ENCODE measurements at places on chromosomes 11 and 22.

GRCh38 chr11:126359431-126360048, 4.1 kb downstream of the ST3GAL4 start:
- peak; percentile 66 for DNase-seq

DNA sequence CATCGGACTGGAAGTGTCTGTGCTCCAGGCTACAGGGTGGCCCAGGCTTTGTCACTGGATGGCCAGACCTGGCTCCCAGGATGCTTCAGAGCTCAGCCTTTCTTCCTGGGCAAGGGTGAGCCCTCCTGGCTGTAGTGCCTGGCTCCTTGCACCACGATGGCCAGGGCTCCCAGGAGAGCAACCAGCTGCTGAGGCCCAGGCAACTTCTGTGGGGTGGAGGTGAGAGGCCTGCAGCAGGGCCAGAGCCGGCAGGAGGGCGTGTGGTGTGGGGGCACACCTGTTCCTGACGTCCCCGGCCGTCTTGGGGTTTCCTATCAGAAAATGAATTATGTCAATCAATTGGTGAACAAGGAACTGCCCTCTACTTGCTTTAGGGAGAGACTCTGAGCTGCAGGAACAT, 82.1 kb downstream of the DHCR7 start:
- DNase-seq: no peak

DNA sequence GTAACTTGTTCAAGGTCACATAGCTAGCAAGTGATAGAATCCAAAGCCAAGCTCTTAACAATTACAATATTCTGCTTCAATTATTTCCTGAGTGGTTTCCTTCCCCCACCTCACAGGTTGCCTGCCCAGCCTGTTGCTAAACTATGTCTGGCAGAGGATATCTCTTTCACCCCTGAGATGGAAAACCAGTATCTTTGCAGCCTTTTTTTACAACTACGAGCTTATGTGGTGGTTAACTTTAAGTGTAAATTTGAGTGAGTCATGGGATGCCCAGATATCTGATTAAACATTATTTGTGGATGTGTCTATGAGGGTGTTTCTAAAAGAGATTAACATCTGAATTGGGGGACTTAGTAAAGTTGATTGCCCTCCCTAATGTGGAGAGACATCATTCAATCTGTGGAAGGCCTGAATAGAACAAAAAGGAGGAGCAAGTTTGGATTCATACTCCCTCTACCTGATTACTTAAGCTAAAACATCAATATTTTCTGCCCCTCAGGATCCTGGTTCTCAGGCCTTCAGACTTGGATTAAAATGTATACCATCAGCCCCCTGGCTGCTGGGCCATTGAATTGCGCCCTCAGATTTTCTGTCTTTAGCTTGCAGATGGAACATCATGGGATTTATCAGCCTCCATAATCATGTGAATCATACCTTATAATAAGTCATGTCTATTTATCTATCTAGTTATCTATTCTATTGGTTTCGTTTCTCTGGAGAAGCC, 911.9 kb downstream of the METTL15 start:
- no peak for DNase-seq

- no peak for DNase-seq
These were observed 14.3 kb upstream of the ABCC8 start for GRCh38 chr11:17490938-17491337.

GRCh38 chr11:2761131-2762030, 61.6 kb upstream of the KCNQ1OT1 start:
- no peak for DNase-seq

DNA sequence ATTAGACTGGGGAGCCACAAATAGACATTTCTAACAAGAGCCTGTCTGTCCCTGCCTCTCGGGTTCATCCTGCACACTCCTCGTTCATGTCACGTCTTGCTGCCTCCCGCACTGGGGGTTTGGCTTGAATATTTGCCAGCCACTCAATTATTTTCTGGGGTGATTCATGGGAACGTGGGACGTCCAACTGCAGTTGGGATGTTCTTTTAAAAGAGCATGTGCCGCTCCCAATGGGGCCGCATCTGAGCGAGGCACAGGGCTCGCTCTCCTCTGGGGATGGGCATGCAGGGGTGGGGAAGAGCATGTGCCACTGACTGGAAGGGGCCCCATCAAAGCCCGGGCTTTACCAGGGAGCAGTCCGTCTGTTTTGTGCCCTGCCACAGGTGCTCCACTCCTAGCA, 43.4 kb downstream of the PARVG start:
- DNase-seq: peak; percentile 19

- DNase-seq: peak; percentile 90
These were observed 3.7 kb downstream of the RPS19BP1 start for GRCh38 chr22:39528681-39529486.

DNA sequence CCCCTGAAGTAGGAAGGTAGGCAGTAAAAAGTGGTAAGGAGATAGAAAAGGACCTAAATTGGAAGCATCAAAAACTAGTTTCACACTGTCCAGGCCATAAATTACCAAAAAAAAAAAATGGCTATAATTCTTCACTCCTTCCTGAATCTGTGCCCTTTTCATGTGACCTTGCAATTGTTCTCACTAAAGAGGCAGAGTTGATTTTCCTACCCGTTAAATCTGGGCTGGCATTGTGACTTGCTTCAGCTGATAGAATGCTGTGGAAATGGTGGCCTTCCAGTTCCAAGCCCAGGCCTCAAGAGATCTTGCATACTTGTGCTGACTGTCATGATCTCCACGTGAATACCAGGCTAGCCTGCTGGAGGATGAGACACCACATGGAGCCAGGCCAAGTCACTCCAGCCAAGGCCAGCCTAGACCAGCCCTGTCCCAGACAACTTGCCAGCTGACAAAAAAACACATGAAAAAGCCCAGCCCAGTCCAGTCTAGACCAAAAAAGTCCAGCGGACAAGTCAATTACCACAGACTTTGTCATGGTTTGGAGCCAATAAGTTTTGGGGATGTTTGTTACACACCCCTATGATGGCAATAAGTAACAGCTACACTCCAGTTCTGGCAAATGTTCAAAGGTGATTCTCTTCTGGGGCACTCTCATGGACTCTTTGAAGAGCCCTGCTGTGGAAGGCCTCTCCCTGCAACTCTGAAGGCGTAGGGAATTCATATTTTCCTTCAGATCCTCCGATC, 51.4 kb upstream of the NUP50 start:
- DNase-seq: no peak

DNA sequence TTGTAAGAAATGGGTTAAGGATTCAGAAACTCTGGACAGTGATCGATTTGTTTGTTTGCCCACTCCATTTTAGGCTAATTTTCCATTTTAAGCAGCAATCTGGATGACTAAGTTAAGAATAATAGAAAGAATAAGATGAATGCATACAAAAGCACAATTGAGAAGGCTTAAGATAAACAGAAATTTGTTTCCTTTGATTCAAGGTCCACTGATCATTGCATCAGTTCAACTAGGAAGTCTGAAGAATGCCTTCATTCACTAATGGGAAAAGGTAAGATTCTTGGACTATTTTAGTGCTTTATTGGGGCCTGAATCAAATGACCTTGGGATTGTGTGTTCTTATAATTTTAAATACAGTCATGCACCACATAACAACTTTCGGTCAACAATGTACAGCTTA, 140.8 kb downstream of the CADM1 start:
- no peak for DNase-seq

DNA sequence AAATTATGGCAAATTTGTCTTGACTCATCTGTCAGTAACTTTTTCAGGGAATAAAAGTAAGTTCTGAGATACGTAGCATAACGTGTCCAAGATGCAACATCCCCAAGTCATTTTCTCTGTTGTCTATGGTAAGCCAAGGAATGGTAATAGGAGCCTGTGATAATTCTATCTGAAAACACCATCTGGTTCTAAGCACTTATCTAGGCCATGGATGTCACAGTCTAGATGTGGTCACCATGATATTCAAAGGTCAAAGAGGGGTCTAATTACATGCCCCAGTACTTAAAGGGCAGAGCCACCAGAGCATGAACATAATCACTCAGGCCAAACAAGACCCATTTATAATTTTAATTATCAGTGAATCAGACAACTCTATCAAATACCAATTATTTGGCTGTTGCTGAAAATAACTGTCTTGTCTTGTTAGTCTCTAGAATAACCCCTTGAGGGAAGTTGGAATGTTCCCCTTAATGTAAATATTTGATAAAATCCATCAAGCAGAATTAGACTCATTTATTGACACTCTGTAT, 225.1 kb upstream of the MPPED2 start:
- no peak for DNase-seq

DNA sequence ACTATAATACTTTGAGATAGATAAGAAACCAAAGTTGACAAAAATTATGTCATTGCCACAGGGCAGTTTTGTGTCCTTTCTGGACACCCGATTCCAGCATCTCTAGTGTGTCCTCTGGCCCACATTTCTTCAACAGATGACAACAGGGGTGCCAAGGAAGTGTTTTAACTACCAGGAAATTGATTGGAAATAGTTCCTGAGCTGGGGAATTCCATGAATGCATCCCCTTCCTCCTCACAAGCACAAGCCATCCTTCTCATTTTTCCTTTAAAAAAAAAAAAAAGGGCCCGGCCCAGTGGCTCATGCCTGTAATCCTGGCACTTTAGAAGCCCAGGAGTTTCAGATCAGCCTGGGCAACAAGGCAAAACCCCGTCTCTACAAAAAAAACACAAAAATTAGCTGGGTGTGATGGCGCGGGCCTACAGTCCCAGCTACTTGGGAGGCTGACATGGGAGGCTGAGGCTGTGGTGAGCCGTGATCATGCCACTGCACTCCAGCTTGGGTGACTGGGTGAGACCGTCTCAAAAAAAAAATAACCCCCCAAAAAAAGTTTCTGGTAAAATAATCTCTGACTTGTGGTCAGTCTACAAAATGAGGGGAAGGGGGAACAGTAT, 797 bp upstream of the B3GAT3 start:
- no peak for DNase-seq

DNA sequence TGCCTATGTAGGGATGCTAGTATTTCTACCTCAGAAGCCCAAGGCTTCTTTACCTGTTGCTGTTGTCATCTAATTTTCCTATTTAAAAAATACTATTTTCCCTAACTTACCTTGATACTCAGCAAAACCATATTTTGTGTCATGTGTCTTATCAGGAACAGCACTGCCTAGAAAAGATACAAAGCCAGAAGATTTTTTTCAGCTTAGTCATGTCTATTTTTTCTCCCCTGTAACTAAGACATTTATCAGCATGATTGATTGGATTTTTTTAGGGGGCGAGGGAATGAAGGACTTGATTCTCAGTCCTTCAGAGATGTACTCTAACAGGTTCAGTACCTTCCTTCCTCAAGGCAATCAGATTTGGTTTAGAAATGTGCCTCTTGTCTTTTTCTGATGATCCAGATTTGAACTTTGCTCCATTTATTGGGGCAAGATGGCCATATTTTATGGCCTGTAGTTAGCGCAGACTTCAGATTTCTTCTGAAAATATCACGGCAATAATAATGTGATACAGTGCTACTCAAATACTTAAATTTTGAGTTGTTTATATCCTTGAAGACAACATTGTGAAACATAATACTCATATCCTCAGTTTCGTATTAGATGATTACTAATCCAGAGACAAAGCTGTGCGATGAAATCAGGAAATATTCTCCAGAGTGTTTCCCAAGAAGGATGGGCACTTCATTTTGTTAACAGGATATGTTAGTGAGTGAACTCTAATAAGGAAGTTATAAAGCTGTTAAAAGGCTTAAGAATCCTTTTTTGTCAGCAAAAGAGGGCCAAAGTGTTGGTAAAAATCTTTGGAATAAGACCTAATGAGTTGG, 3.8 kb upstream of the PIK3IP1 start:
- no peak for DNase-seq

- DNase-seq: no peak
These were observed 9.1 kb upstream of the CCDC81 start for GRCh38 chr11:86365546-86365945.

- DNase-seq: no peak
These were observed 19.2 kb downstream of the TP53I11 start for GRCh38 chr11:44931466-44931865.

- DNase-seq: no peak
These were observed 22.2 kb downstream of the OPCML start for GRCh38 chr11:133509924-133510697.

DNA sequence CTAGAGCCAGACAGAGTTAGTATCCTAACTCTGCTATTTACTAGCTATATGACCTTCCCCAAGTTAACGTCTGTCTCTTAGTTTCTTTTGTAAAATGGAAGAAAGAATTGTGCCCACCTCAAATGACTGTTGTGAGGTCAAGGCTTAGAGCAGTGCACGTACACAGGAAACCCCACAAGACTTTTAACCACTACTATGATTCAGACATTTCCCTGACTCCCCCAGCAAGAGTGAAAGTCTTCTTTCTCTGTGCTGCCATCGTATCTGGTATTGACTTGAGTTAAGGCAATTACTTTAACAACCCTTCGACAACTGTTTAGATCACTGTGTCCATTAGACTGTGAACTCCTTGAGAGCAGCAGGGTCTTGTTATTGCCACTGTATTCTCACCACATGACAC, 2.6 kb upstream of the OR52W1 start:
- DNase-seq: no peak

GRCh38 chr11:48162885-48163268, 53.7 kb upstream of the OR4B1 start:
- no peak for DNase-seq

GRCh38 chr11:70495351-70496310, 97.3 kb downstream of the CTTN start:
- no peak for DNase-seq

GRCh38 chr11:124841840-124842239, 23.4 kb upstream of the ROBO3 start:
- DNase-seq: peak; percentile 45

GRCh38 chr11:96203567-96204365, 139.2 kb downstream of the MAML2 start:
- DNase-seq: no peak

GRCh38 chr22:48853627-48854240, 973.9 kb downstream of the BRD1 start:
- DNase-seq: no peak

GRCh38 chr11:94533206-94533605, 10.5 kb upstream of the FUT4 start:
- no peak for DNase-seq
